ENCODE measurements at places on chromosomes 2 and 18. TPM values are rescaled to one million over a fixed set of nuclear protein-coding genes. Genes with fewer than 3 reads are reported as not detected.

KCNK3 gene
- 1.5 TPM for total RNA-seq

SPHKAP gene
- not detected for total RNA-seq

C2orf66 gene
- 0.09 TPM for total RNA-seq

VIL1 gene
- total RNA-seq: 0.41 TPM

SERPINB7 gene
- total RNA-seq: 1.7 TPM

GULP1 gene
- 57.0 TPM for total RNA-seq

FOXD4L1 gene
- total RNA-seq: 0.64 TPM

CLEC4F gene
- not detected for total RNA-seq

CCDC178 gene
- total RNA-seq: not detected

TMEM247 gene
- not detected for total RNA-seq

Data from A549 treated with CpdA at 1 μM for 4 hours (cell line).